ENCODE measurements at places on chromosomes 16 and 17.

GRCh38 chr16:27980919-27981700 is 82.4 kb downstream of the GSG1L start:
- no peak for DNase-seq

DNA sequence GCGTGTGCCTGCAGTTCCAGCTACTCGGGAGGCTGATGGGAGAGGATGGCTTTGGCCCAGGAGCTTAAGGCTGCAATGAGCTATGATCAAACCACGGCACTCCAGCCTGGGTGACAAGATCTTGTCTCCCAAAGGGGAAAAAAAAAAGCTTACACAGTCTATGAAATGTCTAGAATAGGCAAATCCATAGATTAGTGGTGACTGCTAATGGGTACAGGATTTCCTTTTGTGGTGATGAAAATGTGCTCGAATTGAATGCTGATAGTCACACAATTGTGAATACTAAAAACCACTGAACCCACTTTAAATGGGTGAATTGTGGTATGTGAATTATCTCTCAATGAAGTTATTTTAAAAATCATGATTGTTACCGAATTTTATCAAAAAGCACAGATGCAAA is 14.9 kb downstream of the USP7 start:
- no peak for DNase-seq

- DNase-seq: peak; percentile 31
Observed at GRCh38 chr16:85220125-85220839, 108.0 kb upstream of the CIBAR2 start.

GRCh38 chr17:19718613-19719354 is 2.4 kb upstream of the SLC47A2 start:
- DNase-seq: no peak

GRCh38 chr16:85269165-85269564 is 156.9 kb upstream of the CIBAR2 start:
- DNase-seq: no peak

DNA sequence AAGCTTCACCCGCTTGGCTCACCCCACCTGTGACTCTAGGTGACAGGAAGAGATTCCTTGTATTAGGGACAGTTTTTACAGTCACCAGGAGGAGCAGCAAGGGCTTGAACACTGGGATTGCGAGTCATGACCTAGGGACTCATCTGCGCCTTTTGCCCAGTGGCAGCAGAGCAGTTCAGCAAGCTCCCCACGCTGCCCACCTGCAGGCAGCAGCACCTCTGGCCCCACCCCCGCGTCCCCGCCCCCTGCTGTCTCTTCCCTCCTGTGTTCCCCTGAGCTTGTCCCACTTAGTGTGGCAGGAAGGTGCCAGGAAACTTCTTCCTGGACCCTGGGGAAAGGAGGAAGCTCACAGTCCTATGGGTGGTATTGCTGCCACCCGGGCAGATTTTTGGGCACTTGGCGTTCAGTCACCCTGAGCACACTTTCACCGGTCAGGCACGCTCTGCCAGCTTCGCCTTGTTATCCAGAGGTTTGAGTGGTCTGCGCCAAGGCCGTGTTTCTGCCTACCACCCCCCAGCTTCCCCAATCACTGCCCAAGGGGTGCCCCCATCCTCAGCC is 8.7 kb downstream of the MMP15 start:
- DNase-seq: no peak

- DNase-seq: no peak
Observed at GRCh38 chr17:77881545-77881944, 77.0 kb upstream of the TNRC6C start.

GRCh38 chr17:56812901-56813388 is 20.8 kb downstream of the C17orf67 start:
- no peak for DNase-seq

All from T1000 (cell line).